Activated CD4-positive, alpha-beta memory T cell treated with anti-CD3 and anti-CD28 coated beads for 36 hours (primary cell): ENCODE measurements at places on chromosomes 2 and 18.

GRCh38 chr2:48946449-48947048 lies 191.0 kb upstream of the LHCGR start:
- peak; percentile 13 for DNase-seq

DNA sequence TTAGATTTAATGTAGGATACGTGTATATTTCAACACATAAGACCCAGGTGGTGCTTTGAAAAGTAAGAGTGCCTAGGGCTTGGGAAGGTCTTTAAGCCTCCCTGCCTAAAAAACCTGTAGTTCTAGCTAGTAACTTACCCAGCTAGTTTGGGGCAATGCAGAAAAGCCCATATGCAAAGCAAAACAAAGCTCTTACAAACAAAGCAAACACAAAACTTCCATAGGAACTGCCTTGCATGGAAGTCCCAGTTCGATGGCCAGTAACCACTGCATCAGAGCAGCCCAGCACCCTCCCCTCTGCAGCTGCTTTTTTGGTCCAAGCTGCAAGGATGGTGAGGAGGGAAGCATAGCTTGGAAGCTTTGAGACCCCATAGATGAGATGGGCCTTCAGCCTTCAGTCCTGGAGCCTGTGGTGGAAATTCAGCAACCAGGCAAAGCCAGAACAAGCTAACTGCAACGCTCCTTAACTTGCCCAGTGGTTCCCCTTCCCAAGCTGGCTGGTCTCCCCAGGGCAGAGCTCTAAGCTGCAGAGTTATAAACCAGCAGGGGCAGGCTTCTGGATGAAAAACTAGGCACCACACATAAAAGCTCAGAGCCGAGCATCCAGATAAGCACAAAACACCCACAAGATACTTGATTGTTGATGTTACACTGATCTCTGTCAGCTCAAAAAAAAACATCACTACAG lies 16.2 kb downstream of the C2orf76 start:
- DNase-seq: no peak

- DNase-seq: no peak
Observed at GRCh38 chr2:111897630-111897923, 830 bp upstream of the MERTK start.

GRCh38 chr2:34307636-34308035 lies 708.5 kb upstream of the FAM98A start:
- no peak for DNase-seq

- DNase-seq: no peak
Observed at GRCh38 chr18:23421277-23421676, 31.8 kb upstream of the RIOK3 start.

GRCh38 chr2:142557391-142557790 lies 320.1 kb upstream of the KYNU start:
- no peak for DNase-seq

- DNase-seq: no peak
Observed at GRCh38 chr2:128369108-128369555, 50.5 kb upstream of the HS6ST1 start.

DNA sequence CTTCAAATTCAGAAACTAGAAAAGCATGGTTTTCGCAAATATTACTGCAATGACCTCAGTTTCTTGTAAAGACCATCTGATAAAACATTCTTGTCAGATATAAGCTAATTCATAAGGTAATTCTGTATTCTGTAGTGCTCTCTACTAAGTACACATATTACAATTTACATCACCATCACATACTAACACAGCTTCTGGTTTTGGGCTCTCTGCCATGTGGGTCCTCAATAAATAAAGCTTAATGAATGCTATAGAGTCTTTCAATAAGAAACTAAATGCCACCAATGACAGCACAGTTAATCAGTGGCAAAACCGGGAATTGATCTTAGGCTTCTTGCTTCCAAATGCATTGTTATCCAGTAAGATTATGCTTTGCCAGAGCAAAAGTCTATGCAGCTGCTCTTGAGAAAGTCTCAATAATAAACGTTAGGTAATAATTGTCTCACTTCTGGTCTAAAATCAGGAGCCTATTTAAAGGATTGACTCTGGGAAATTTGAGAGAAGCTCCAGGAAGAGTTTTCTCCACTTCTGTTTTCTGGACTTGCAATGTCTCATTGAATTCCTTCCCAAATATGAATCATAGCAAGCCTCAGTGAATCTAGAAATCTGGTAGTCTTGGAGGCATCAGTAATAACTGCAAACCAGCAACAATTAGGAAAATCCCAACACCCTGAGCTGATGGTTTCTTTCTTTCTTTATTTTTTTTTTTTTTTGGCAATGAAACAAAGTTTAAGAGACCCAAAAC lies 67.9 kb upstream of the RAPGEF4 start:
- no peak for DNase-seq

GRCh38 chr2:82256983-82257632 lies 1952.6 kb upstream of the LRRTM1 start:
- no peak for DNase-seq

DNA sequence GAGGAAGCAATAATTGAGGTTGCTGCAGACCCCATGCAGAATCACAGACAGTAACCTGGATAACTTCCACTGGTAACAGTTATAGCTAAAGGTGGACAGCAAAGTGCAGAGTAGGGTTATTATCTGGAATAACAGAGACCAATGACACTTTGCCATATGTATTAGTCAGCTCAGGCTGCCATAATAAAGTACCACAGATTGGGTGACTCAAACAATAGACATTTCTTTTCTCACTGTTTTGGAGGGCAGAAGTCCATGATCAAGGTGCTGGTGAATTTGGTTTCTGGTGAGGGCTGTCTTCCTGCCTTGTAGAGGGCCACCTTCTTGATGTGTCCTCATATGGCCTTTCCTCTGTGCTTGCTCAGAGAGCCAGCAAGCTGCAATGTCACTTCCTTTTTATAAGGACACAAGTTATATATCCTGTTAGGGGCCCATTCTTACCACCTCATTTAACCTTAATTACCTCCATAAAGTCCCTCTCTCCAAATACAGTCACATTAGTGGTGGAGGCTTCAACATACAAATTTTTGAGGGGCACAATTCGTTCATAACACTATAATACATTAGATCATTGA lies 191.0 kb upstream of the LRP1B start:
- DNase-seq: no peak

GRCh38 chr2:239944694-239945551 lies 80.2 kb downstream of the NDUFA10 start:
- DNase-seq: peak; percentile 69

DNA sequence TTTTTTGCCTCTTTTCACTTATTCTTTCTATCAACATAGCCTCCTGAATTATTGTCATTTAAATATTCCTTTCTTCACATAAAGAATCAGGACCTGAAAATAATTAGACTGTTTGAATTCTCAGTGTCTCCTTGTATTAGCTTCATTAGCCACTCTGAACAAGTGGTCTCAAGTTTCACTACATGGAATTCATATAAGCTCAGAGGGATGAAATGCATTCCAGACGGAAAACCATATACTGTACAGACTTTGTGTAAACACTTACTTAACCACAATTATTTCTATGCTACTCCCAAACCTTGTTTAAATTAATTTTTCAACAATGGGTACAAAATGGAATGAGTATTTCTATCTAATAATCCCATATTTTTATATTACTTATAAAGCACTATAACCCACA lies 53.4 kb downstream of the CHN1 start:
- DNase-seq: no peak

DNA sequence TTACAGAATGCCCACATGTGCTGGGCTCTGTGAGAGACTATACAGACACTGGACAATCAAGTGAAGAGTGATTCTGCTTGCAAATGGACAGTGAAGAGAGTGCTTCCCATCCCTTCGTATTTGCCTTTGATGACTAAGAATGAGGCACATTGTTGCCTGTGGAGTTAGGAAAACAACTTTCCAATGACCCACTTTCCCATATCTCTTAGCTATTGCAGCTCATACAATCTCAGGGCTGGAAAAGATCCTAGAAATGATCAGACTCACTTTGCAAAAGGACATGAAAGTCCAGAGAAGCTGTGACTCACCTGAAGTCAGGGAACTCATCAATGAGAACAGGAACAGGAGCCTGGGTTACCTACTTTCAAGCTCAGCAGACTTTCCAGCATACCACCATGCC lies 440.5 kb upstream of the TCF4 start:
- DNase-seq: no peak

GRCh38 chr2:1548910-1549673 lies 135.8 kb downstream of the TPO start:
- no peak for DNase-seq

GRCh38 chr2:36013064-36013463 lies 342.5 kb upstream of the CRIM1 start:
- no peak for DNase-seq

- no peak for DNase-seq
Observed at GRCh38 chr2:74191596-74192380, 6.6 kb upstream of the MTHFD2 start.

DNA sequence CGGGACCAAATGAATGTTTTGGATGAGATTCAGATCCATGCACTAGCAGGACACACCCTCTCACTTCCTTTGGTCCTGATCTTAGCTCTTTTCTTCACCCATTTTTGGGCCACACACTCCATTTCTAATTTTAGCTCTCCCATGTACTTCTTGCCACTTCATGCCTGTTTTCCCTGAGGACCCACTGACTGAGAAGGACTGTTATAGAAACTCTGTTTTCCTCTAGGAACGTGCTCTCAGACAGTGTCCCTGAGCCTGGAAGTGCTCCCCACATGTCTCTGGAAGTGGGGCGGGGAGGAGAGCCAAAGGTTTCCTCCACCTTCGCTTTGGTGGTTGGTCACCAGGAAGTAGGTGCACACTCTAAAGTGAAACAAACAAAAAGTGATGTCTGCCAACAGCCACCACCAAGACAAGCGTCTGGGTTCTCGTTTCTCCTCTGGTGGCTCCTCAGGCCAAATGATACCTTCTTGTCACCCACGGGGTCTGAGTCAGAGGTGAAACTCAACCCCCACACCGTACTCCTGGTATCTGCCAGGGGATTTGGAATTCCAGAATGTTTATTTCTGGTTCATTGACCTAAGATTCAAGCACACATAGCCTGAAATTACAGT lies 74.7 kb downstream of the MERTK start:
- no peak for DNase-seq

DNA sequence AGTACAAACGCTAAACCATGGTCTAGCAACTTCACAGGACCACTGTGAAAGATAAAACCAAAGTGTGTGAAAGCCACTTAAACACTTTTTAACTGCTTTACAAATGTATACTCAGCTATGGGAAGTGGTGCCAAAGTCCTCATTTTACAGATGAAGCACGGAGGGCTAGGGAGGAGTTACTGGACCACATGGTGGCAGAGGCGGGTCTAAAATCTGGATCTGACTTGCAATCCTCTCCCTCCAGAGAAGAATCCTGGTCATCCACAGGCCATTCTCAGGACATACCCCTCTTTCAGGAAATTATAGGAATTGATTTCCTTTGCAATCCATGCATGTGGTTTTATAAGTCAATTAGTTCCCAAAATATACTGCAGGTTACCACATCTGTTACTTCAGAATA lies 84.6 kb upstream of the GYPC start:
- DNase-seq: no peak

GRCh38 chr2:116098049-116098448 lies 1655.6 kb downstream of the DPP10 start:
- no peak for DNase-seq

DNA sequence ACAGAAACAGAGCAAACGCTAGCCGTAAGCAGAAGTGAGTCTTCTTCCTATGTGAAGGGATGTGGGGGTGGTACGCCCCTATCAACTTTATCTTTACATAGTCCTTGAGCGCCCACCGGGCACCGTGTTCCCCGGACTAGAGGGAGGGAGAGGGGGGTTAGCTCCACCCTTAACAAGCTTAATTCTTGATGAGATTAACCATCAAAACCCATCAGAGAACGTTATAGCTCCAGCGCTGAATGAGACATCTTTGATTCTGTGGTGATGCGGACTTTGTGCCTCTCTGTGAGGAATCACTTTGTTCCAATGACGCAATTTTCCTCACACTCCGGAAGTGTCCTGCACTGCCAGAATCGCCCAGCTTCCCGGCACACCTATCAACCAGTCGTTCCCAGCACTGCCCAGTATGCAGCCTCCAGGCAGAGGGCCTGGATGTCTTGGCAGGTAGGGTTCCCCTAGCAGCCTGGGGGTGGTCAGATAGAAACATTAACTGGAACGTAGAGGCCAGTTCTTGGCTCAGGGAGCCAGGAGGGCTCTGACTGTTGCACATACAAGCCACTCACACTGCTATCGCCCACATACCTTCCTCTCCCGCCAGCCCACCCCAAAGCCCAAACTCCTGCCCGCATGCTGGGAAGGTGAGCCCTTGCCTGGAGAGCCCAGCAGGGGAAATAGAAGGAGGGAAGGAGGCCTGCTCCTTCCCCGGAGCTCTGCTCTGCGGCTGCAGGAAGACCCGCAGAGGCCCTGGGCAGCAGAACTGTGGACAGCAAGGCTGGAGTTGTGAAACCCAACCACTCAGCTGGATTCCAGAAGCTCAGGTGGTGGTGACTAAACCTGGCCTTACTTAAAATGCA lies 1.9 kb upstream of the ODC1 start:
- DNase-seq: no peak
